CD4-positive, alpha-beta T cell treated with Interleukin-6 at 100 ng/mL for 8 hours (primary cell): ENCODE measurements at places on chromosomes 4 and X.
A peak's percentile ranks its signal among the peaks of the same experiment; 100 is the strongest.

DNA sequence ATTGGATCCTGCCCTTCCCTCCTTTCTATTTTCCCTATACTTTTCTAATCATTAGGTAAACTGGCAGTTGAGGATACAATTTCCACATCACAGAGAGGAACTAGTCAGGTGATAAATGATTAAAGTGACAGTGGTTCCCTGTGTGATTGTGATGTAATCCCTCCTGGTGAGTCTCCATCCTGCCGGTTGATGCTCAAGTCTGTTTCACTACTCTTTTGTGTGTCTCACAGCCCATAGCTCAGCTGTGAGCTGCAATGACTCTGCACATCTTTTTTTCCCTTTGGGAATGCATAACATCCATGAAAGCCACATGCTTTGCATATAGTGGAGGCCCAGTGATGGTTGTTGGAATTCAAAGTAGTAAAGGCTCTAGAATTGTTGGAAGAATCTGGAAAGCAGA lies 60.4 kb downstream of the CCNI start:
- DNase-seq: no peak

GRCh38 chrX:23803931-23804381 lies 21.0 kb downstream of the SAT1 start:
- DNase-seq: no peak

- no peak for DNase-seq
Measured at GRCh38 chr4:153346031-153346430, 1.5 kb downstream of the MND1 start.

GRCh38 chr4:104592183-104592582 lies 97.5 kb upstream of the CXXC4 start:
- DNase-seq: no peak

DNA sequence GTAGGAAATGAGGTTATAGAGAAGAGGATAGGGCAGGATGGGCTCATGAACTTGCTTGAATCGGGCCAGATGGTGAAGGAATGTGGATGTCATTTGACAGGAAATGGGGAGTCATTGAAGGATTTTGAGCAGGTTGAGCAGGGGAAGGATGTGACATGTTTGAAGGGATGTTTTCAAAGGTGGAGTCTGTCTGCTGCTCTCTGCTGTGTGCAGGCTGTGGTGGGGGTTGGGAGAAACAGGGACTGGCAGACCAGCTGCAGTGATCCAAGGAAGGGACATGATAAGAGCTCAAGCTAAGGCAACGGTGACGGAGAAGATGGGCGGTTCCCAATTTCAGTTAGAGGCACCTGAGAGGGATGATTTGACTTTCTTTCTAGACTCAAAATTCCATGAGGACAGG lies 14.0 kb upstream of the XPNPEP2 start:
- no peak for DNase-seq

DNA sequence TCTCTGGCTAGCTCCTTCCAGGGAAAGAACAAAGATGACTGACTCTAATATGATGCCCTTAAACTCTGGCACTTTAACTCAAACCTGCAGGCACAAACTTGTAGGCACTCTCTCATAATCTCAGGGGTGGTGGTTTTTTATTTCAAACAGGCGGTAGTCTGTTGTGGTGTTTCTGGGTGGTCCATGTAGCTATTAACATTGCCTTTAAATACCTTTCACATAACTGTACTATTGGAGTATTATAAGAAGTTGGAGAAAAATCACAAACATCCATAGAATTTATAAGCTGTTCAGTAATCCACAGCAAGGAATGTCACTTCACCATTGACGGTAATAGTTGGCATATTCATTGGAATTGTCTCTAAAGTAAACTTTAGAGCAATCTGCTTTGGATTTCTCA lies 204.2 kb upstream of the PDE5A start:
- DNase-seq: no peak

DNA sequence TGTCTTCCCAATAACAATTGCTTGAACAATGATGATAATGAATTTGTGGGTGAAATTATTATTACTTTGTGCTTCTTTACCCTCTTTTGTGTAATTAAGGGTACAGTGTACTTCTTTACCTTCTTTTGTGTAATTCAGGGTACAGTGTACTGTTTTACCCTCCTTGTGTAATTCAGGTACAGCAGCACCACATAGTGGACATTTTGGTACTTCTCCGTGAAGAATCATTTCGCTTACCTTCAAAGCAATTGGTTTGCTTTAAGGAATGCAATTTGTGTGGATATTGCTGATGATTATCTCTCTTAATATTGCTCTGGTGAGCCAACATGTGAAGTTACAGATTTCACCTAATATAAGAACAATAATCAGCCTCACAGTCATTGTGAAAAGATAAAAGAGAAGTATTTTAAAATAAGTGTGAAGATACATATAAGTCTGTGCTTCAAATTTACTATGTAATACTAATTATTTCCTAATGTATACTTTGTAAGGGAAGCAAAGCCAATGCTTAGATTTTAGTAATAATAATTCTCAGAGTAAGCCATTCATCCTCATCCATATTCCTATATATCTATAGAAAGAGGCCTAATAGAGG lies 27.2 kb upstream of the SEC24B start:
- peak; percentile 42 for DNase-seq

- no peak for DNase-seq
Measured at GRCh38 chr4:123350191-123350544, 46.4 kb upstream of the SPRY1 start.

DNA sequence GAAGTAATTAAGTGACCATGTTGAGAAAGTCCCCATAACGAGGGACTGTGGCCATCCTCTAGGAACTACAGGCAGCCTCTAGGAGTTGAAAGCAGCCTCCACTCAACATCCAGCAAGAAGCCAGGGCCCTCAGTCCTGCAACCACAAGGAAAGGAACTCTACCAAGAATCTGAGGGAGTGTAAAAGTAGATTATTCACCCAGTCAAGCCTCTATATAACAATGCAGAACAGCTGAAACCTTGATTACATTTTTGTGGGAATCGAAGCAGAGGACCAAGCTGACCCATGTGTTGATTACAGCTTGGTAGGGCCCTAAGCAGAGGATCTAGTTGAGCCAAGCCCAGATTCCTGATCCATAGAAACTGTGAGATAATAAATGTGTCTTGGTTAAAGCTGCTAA lies 17.1 kb downstream of the RPS6KA6 start:
- no peak for DNase-seq

DNA sequence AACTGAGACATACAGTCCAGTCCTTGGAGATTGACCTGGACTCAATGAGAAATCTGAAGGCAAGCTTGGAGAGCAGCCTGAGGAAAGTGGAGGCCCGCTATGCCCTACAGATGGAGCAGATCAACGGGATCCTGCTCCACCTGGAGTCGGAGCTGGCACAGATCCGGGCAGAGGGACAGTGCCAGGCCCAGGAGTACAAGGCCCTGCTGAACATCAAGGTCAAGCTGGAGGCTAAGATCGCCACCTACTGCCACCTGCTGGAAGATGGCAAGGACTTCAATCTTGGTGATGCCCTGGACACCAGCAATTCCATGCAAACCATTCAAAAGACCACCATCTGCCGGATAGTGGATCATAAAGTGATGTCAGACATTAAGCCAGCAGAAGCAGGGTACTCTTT lies 20.4 kb upstream of the FRMPD3 start:
- peak; percentile 14 for DNase-seq

GRCh38 chr4:24197955-24198354 lies 308.1 kb upstream of the PPARGC1A start:
- no peak for DNase-seq

DNA sequence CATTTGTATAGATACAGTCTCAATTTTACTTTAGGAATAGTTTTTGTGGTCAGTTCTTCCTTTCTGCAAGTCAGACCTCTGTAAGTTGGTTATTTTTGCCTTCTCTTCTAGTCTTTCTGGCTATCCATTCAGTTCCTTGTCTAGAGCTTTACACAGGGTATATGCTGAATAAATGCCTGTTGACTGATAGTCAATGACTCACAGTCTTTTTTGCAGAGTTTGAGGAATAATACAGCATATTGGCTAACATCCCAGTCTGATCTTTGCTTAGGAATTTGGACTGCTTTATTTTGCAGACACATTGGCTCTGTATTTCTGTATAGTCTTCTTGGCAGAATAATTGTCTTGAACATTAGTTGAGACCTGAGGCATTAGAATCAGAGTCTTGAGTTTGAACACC lies 132.4 kb downstream of the MAGEC1 start:
- no peak for DNase-seq

GRCh38 chr4:101014417-101014816 lies 332.9 kb downstream of the PPP3CA start:
- DNase-seq: no peak

DNA sequence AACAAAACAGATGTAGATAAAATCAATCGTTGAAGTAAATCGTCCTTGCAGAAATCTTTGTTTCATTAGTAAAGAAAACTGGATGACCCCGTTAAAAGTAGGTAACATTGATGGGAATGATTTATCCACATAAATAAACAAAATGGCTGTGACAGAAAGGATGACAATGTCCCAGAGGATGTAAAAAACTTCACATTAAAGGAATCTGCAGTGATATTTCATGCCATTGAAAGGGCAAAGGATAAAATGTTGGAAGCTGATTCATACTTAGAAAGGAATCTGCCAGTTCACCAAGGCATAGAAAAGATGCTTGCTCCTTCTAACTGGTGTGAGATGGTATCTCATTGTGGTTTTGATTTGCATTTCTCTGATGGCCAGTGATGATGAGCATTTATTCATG lies 24.2 kb upstream of the EPGN start:
- DNase-seq: no peak

DNA sequence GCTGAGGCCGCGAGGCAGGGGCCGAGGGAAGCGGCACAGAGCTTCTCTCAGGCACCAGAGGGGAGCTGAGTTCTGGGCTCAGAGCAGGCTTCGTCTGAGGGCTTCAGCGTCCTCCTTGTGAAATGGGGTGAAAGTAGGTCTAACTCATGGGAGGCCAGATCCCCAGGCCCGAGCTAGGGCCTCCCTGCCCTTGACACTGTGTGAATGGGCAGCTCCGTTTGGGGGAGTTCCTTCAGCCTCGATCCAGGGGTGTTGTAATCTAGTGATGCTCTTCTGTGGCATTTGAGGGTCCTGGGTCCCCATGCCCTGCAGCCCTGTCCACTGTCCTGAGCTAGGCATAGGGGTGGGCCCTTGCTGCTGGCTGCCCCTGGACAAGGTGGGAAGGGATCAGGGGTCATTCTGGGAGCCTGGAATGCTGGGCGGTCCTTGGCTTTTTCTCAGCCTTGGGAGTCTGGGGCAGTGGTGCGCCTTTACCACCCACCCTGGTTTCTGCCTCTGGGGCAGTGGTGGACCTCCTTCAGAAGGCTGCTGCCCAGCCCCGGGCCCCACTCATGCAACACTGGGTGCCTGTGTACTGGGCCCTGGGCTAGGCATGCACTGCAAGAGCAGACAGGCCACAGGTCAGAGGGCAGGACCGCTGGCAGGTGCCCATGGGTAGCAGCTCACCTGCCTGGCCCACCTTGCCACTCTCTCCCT lies 4.1 kb downstream of the SH3BP2 start:
- no peak for DNase-seq

DNA sequence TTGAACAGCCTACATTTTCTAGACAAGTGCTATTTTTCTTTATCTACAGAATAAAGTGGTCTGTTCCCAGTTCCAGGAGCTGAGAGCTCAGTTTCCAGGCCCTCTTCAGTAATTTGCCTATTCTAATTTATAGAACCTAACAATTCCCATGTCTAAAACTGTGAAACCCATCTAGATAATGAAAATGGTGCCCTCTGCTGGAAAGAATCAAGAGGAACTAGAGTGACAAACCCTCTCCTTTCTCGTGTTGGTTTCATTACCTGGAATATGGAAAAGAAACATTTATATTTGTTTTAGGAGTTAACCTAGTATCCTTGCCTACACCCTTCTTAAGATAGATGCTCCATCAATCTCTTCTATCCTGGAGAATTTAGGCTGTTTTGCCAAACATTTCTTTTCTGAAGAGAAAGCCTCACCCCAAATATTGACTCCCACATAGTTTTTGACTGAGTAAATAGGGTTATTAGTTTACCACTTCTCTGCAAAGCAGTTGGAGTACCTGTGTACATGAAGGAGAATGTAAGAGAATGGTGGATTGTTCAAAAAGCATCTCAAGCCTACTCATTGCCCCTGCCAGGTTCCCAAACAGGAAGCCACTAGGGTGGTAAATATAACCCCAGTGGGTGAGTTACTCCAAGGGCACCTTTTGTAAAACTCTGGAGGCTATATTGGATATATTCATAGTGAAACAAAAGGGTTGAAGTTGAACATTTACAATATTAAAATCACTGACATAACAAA lies 121.6 kb downstream of the RASL11B start:
- peak; percentile 37 for DNase-seq

GRCh38 chr4:25805255-25805860 lies 57.4 kb downstream of the SEL1L3 start:
- no peak for DNase-seq

- no peak for DNase-seq
Measured at GRCh38 chrX:149060921-149061320, 444.2 kb downstream of the IDS start.

- no peak for DNase-seq
Measured at GRCh38 chrX:135652602-135653001, 60.8 kb upstream of the CT45A1 start.

GRCh38 chr4:185794637-185795036 lies 17.4 kb downstream of the SORBS2 start:
- no peak for DNase-seq

- no peak for DNase-seq
Measured at GRCh38 chr4:106385853-106386393, 17.3 kb upstream of the GIMD1 start.

GRCh38 chr4:7659429-7660175 lies 224.9 kb upstream of the PSAPL1 start:
- DNase-seq: no peak

- DNase-seq: no peak
Measured at GRCh38 chr4:104756837-104757236, 262.1 kb upstream of the CXXC4 start.

DNA sequence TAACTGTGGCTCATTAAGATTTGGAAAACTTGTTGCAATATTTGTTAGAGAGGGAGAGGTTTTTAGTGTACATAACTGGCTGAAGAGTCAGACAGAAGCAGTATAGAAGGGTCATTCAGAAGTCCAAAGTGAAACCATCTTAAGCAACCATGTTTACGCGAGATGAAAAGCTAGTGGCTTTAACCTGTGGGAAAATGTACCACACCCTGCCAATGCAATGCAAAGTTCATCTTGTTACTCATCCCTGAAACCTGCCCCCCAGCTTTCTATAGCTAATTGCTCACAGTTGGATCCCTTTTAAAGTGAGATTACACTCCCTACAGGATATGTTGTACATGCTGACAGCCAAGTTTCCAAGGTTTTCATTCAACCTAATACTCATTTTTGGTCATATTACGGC lies 96.7 kb upstream of the RAPGEF2 start:
- no peak for DNase-seq

DNA sequence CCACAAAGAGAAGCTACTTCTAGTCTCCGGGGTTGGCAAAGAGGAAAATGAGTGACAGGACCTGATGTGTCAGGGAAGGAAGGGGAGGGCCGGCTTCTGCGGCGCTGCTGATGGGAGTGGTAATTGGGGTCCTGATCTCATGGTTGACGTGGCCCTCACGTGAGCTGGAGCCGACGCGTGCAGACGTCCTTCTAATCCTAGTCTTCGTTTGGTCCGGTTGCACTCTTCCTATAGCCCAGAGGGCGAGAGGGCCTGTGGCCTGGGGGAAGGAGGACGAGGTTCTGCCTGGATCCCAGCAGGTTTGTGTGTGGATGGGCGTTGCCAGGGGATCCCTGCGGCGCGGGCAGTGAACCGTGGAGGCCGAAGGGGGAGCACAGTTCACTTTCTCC lies at the start of gene ARMCX1:
ARMCX1 (plus strand) TSS at position 186 of the 389 bp plus-strand sequence. CDS start 2,384 bp downstream, outside the sequence.
- DNase-seq: no peak
